NCI-H1930 (cell line): ENCODE measurements at places on chromosomes 4 and X.

DNA sequence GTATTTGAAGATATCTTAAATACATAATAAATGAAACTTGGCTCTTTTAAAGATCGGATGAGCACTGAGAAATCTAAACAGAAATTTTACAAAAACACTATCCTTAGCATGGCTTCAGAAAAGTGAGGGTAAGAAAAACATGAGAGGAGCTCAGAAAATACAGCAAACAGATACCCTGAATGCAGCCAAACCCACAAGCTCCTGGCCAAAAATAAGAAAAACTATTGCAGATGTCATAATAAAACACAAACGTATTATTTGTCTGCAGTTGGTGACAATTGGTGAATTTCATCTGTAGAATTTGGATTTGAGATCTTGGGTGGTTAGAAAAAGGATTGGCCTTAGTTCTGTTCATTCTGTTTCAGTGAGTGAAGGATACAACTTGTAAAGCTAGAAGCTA, 603.9 kb downstream of the INPP4B start:
- DNase-seq = no peak

- no peak for DNase-seq
These were observed 194.2 kb downstream of the RAPGEF2 start for GRCh38 chr4:159297091-159297490.

DNA sequence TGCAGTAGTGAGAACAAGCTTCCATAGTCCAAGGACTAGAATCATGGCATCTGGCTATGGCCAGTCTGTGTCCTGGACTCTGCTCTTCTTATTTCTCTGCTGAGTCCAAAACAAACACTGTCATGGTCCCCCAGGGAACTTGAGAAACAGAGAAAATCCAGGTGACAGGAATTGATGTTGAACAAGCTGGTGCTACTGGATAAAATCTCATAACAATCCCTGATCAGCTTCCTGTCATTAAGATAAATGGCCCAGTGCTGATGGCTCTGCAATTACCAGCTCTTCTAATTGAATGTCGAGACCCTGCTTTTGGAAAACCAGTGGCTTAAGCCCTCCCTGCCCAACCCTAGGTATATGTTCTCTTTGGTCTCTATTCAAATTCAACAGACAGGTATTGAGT, 58.8 kb upstream of the ARHGAP36 start:
- DNase-seq = no peak

GRCh38 chr4:142845293-142846107, 601 bp downstream of the INPP4B start:
- no peak for DNase-seq

DNA sequence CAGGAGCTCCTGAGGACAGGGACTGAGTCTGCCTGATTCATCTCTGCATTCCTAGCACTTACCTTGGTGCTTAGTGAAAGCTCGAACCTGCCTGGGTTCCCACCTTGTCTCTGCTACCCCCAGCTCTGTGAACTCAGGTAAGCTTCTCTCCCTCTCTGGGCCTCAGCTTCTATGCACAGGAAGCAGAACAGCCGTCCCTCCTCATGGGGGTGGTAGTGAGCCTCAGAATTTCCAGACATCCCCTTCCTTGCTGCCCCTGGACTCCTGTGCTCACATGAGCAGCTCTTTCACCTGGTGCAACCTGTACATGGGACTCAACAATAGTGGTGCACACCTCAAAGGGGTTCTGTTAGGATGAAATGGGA, 50.8 kb downstream of the HTRA3 start:
- DNase-seq = no peak

DNA sequence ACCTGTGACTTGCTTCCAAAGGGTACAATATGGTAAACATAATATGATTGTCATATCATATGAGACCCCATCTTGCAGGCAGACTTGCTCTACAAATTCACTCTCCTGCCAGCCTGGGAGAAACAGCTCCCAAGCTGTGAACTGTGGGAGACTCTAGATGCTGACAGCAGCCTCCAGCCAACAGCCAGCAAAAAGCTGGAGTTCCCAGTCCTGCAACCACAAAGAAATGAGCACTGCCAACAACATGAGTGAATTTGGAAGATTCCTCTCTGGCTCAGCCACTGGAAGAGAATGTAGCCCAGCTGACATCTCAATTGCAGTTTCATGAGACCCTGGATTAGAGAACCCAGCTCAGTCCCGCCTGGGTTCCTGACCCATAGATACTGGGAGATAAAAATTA, 145.4 kb downstream of the QDPR start:
- DNase-seq = no peak
